ENCODE measurements at places on chromosomes 11 and 22.

- no peak for DNase-seq
Measured at GRCh38 chr11:62142921-62143320, 19.1 kb downstream of the INCENP start.

DNA sequence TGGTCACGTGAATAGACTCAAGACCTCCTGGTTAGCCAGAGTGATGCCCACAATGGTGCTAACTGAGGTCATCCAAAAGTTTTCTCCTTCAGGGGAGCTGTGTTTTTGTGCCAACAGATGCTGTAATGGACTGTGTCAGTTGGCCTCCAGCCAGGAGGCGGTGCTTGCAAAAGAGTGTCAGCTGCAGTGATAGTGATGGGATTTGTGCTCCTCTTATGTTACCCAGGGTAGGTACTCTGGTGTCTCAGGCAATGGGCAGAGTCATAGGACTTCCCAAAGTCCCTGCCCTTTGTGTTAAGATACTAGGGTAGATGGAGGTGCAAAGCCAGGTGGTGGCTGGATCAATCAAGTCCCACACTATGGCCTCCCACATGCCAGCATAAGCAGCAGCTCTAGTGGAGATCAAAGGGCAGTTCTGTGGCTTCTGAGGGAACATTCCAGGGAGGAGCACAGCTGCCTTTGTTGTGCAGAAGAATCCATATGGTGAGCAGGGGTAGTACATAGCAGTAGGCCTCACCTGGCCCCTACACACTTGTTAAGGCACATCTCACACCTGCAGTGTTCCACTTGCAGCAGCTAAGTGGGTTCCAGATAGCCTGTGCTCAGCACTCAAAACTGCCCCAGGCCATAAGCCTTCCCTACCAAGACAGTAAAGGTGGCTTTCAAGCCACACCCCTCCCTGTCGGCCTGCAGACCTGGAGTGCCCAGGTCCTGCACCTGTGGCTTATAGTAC is 9.4 kb upstream of the FANCF start:
- DNase-seq, result no peak

GRCh38 chr11:67435031-67435726 is 2.3 kb downstream of the PTPRCAP start:
- no peak for DNase-seq

DNA sequence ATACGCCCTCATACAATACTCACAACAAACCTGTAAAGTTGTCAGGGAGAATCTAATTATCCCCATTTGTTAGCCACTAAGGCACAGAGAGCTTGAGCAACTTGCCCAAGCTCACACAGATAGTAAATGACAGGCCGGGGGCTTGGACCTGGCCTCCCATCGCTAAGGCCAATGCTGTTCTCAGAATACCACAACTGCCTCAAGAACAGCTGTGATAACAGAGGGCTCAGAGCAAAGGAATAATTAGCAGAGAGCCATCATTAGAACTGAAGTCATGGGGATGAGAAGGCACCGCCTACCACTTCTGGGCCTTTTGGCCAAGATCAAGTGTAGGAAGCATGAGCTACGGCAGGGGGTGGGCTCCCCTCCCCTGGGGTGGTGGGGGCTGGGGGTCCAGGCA is 98.6 kb downstream of the FEZ1 start:
- DNase-seq, result no peak
